ENCODE measurements at places on chromosomes 1 and 21. TPM values are rescaled to one million over a fixed set of nuclear protein-coding genes. Genes with fewer than 3 reads are reported as not detected.
A peak's percentile ranks its signal among the peaks of the same experiment; 100 is the strongest.

- ATAC-seq: no peak
These were observed 143.9 kb upstream of the JUN start for GRCh38 chr1:58927722-58928085.

- ATAC-seq: no peak
These were observed 7.5 kb upstream of the RAB3B start for GRCh38 chr1:51997974-51998382.

GRCh38 chr1:1914971-1915692 lies at the start of gene CALML6:
CALML6 (plus strand) TSS chr1:1915260; CDS start chr1:1915281, 21 bp downstream.
- ATAC-seq: no peak

GRCh38 chr1:61450454-61450853 lies 274.5 kb downstream of the TM2D1 start:
- peak; percentile 22 for ATAC-seq

DNA sequence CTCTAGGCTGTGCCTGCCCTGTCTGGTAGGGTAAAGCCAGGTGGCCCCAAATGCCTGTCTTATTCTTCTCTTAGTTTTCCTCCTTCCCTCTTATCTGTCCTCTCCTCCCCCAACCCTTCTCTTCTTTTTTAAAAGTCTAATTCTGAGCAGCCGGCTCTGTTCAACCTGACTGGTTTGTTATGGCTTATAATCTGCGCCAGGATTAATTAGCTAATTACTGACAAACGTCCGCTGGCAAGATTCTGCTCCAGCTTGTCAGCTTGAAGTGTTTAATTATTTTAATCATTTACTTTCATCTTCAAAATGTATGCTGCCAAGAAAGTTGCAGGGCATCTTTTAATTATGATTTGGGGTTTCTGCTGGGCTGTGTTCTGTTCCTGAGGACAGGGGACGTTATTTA lies 27.2 kb upstream of the PSMB2 start:
- no peak for ATAC-seq

DNA sequence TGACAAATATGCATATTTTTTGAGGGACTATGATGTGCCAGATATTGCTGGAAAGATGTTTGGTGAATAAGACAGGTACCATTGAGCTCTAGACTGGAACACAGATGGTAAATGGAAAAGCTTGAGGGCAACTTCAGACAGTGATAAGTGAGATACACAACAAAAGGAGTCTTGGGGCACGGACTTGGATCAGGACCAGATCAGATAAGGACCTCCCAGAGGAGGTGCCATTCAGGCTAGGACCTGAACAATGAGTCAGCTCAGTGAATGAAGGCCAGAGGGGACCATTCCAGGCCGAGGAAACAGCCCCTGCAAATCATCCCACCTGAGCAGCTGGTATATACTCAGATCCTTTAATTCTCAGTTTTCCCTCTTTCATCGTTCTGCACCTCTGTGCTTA lies 1.8 kb upstream of the KCNJ15 start:
- ATAC-seq: no peak

- no peak for ATAC-seq
These were observed 617.0 kb upstream of the PRMT6 start for GRCh38 chr1:106439475-106439874.

GRCh38 chr1:37605806-37606474 lies 10.2 kb upstream of the GNL2 start:
- ATAC-seq: no peak

DNA sequence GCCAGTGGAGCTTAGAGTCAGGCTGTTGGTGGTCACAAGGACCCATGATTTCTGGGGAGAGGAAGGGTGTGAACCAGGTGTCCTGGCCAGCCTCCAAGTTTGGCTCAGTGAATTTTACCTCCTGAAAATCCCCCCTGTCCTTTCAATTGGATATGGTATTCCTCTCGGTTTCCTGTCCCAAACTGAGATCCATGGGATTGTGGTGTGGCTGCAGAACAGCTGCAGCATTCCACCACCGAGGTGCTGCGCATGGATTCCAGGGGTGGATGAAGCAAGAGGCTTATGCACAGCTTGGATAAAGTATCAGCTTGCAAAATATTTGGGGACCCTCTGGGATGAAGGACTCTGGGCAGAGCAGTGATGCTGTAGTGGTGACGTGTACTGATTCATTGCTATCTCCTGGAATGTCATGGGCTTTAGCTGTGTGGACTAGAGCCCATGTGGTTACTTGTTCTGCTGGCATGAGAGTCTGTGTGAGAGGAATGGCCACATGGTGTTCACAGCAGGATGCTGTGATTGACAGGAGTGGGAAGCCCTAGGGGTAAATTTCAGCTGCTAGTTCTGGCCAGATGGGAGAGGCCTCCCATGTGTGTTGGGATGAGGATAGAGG lies 148.7 kb upstream of the SPAG17 start:
- no peak for ATAC-seq

GRCh38 chr1:239725933-239726332 lies 339.6 kb downstream of the CHRM3 start:
- no peak for ATAC-seq

CDC42 gene
- 218 TPM for total RNA-seq

FAM78B gene
- 0.82 TPM for total RNA-seq

SPATA6 gene
- total RNA-seq: 16.3 TPM

DHRS3 gene
- total RNA-seq: 115 TPM

Measured in gastroesophageal sphincter (tissue), 4 donors.